Stimulated activated CD8-positive, alpha-beta memory T cell treated with anti-CD3 and anti-CD28 coated beads, Interleukin-2, amount 100 ng/mL, for 1 hour (primary cell): ENCODE measurements at places on chromosomes 1 and 21.

- DNase-seq = no peak
Measured at GRCh38 chr1:9889411-9889810, 20.7 kb downstream of the CTNNBIP1 start.

DNA sequence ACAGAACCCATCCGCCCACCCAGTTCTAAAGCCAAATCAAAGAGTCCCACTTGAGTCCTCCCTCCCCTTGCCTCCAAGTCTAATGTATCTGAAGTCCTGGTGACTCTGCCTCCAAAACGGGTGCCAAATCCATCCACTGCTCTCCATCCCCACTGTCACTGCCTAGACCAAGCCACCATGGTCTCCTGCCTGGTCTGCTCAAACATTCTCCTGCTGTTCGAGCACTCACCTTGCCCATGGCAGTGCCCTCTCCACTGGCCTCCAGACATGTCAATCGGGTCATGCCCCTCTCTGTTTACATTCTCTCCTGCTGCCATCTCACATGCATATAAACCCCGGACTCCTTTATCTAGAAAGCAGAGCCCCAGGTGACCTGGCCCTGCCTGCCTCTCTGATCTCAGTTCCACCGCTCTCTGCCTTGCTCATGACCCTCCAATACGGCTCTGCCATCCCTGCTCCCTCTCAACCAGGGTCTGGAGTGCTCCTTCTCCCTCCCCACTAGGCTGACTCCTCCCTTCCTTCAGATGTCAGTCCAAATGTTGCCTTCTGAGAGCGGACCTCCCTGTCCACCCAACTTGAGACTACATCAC lies 32.1 kb upstream of the MX1 start:
- DNase-seq = no peak

DNA sequence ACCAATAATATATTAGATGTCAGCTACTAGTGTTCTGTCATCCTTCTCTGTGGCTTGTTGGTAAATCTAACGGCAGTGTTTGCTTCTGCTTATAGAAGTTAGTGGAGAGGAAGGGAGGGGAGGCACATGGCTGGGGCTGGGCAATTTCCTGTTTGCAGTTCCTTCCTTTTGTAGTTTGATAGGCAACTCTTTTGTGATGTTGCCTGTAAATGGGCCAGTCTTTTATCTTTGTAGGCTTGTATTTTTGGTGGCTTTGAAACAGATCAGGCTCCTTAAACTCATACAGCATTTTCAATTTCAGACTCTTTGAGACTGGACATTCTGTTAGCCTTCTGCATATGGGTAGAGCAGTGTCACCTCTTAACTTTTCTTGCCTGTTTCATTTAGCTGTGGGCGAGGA lies 48.1 kb downstream of the CDC14A start:
- peak; percentile 39 for DNase-seq

DNA sequence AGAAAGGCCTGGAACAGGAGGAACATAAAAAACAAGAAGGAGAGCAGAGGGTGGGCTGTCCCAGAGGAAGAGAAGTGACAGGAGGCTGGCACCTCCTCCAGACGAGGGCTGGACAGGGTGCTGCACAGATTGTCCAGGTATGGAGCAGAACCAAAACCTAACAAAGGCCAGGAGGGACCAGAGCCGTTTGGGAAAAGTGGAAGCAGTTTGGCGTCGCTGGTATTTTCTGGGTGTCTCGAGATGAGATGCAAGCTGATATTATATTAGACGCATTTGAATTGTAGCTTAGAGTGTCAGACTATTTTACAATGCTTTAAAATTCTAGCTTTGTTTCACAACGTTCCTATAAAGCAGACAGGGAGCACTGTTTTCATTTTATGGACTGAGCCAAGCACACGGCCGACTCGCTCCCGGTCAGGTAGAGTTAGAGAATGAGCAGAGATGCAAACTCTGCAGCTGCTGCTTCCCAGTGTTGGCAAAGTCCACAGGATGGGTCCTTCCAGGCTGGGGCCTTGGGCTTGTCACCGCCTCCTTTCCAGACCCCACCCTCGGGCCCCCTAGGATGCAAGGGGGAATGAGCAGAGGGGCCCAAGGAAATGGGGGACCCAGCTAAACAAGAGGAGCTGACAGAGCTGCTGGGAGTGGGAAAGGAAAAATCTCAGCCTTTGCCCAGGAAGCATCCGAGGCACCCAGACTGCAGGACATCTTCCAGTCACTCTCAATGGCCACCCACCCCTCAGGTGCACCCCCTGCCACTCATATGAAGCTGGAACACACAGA lies 60.8 kb upstream of the TMPRSS2 start:
- no peak for DNase-seq

GRCh38 chr21:42631142-42631541 lies 22.3 kb upstream of the PDE9A start:
- DNase-seq = no peak

GRCh38 chr1:53296117-53296749 lies 31.6 kb downstream of the LRP8 start:
- DNase-seq = no peak

DNA sequence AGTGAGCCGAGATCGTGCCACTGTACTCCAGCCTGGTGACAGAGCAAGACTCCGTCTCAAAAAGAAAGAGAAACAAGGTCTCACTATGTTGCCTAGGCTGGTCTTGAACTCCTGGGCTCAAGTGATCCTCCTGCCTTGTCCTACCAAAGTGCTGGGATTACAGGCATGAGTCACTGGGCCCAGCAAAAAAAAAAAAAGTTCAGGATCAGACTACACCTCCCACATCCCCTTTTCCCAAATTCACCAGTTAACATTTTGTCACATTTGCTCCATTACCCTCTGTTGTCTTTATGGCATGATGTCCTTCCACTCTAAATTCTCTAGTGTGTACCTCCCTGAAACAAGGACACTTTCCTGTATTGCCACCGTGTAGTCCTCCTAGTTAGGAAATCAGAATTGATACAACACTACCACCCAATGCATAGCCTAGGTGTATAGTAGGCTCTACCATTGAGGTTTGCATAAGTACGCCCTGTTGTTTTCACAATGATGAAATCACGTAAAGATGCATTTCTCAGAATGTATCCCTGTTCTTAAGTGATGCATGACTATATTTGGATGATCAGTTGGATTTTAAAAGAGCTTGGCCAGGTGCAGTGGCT lies 10.7 kb downstream of the SPEN start:
- DNase-seq = no peak

- DNase-seq = no peak
Measured at GRCh38 chr1:162677607-162678371, 45.5 kb downstream of the DDR2 start.

DNA sequence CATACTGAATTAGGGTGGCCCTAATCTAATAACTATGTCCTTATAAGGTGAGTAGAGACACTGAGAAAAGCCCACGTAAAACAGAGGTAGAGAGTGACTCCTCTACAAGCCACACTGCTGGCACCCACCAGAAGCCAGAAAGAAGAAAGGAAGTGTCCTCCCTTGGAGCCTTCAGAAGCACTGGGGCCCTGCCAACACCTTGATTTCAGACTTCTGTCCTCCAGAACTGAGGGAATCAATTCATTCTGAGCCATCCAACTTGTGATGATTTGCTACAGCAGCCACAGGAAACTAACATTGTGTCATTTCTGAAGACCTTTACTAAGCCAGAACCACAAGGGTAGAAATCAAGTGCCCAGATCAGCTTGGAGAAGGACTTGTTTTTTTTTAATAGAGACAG lies 15.0 kb downstream of the GNB1 start:
- no peak for DNase-seq

GRCh38 chr1:191876631-191877030 lies 281.6 kb upstream of the RGS18 start:
- DNase-seq = no peak

- no peak for DNase-seq
Measured at GRCh38 chr1:89553157-89553556, 28.5 kb downstream of the LRRC8B start.

GRCh38 chr1:40394491-40395172 lies 21.1 kb downstream of the SMAP2 start:
- no peak for DNase-seq

- no peak for DNase-seq
Measured at GRCh38 chr1:197181982-197182381, 35.5 kb upstream of the ASPM start.

GRCh38 chr1:86155807-86156565 lies 586 bp downstream of the COL24A1 start:
- DNase-seq = no peak

DNA sequence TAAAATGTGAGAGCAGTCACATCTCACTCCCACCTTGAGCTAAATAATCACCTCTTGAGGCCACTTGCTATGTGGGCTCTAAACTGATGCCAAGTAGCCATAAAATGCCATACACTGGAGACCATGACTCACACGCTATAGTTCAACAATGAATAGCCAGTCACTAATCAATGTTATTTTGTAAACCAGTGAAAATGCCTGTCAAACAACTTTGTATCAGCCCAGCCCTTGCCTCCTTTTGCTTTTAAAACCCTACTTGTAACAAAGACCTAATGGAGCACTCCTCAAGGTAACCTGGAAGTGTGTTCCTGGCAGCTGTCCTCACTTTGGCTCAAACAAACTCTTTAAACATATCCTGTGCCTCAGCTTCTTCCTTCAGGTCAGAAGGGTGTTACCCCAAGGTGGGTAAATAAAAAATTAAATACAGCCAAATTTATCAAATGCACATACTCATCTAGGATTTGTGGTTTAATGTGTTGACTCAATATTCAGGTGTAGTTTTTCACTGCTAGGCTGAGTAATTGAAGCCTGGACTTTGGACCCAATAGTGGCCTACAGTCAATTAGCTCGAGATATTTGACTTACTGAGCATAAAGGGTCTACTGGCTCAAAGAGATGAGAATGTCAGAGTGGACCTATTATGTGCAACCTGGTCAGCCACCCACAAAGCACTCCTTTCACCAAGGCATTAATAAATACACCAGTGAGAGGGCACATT lies 154.3 kb downstream of the COQ8A start:
- DNase-seq = no peak

- DNase-seq = no peak
Measured at GRCh38 chr1:211925016-211925415, 94.5 kb upstream of the LPGAT1 start.

DNA sequence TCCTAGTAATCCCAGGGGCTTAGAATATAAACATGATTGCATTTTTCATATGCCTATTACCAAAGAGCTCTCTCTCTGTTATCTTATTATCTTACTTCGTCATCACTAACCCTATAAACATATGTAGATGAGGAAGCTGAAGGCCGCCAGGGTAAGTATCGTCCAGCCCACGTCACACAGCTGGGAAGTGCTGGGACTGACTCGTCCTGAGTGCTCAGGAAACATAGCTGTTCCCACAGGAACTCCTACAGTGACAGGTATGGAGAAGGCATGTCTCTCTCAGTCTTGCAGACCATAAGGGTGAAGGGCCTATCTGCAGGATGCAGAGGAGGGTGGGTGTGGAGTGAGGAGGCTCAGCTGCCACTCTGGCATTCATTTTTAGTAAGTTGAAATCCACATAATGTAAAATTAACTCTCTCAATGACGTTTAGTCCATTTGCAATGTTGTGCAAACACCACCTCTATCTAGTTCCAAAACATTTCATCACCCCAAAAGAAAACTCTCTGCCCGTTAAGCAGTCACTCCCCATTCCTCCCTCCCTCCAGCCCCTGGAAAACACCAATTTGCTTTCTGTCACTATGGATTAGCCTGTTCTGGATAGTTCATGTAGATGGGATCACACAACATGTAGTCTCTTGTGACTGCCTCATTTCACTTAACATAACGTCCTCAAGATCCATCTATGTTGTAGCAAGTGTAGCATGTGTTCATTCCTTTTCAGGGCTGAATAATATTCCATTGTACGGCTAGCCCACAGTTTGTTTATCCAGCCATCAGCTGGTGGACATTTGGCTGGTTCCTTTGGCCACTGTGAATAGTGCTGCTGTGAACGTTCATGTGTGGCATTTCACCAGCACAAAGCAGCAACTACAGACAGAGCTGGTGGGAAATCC lies 68.3 kb downstream of the TCP10L start:
- no peak for DNase-seq

GRCh38 chr1:66542314-66542713 lies 8.4 kb downstream of the SGIP1 start:
- no peak for DNase-seq

DNA sequence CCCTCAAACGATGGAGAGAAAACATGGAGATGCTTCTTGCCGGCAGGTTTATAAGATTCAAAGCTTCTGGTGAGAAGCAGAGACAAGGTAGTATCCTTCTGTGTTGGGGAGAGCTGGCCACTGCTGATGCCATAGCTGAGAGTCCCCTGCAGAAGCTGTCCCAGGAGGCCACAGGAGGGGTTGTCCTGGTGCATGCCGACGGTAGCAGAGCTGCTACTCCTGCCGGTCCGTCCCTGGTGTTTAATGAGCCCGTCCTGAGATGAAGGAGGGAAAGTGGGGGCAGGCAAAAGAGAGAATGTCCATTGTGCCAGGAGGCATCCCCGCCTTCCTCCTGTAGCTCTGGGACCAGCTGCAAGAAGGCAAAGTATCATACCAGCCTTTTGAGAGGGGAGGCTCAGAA lies 10.4 kb upstream of the C2CD2 start:
- DNase-seq = no peak

GRCh38 chr1:192474080-192474683 lies 101.4 kb upstream of the RGS1 start:
- no peak for DNase-seq

GRCh38 chr21:34338226-34338625 lies 25.6 kb upstream of the KCNE2 start:
- no peak for DNase-seq

GRCh38 chr1:85259912-85260274 lies 431 bp upstream of the C1orf52 start:
- no peak for DNase-seq

- no peak for DNase-seq
Measured at GRCh38 chr21:41725421-41726031, 41.3 kb downstream of the RIPK4 start.

GRCh38 chr1:54864460-54865208 lies 22.4 kb downstream of the DHCR24 start:
- DNase-seq = no peak

DNA sequence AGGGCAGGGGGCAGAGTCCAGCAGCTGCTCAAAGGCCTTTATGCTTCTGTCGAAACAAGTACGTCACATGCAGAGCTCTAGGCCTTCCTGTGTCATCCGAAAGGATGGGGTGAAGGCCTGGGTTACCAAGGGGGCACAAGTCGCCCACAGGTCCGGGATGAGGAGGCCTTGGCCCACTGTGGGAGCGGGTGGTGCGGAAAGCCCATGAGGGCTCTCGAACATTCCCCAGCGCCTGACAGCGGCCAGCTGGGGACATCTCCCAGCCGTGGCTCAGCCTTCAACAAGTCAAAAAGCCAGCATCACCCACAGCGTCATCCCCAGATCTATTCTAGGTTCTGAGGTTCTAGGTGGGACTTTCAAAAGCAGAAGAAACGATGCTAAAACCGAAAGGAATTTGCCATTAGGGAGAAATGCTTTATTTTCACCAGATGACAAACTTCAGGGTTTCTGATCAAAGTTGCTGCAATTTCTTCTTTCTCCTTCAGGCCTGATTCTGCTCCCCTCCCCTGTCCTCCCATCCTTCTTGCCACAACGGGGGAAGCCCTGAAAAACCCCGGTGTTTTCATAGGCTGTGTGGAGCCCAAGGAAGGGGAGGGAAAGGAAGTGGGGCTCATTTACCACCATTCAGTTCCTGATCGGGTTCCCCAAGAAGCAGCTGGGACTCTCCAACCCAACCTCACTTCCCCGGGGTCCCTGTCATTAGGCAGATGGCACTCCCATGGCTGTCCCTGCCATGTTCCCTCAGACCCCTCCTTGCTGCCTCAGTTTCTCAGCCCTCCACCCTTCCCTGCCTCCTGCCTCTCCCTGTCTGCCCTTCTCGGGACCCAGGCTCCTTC lies 17.6 kb downstream of the GPR137B start:
- no peak for DNase-seq

GRCh38 chr1:27356619-27357280 lies 10.0 kb downstream of the MAP3K6 start:
- DNase-seq = no peak
